DMS 273 treated with DMSO at 0.1 percent for 48 hours (cell line): ENCODE measurements at places on chromosomes 16 and 17.

- no peak for DNase-seq
Measured at GRCh38 chr16:62216837-62217236, 180.6 kb upstream of the CDH8 start.

GRCh38 chr17:79674506-79675412 is 56.0 kb upstream of the ENPP7 start:
- no peak for DNase-seq

DNA sequence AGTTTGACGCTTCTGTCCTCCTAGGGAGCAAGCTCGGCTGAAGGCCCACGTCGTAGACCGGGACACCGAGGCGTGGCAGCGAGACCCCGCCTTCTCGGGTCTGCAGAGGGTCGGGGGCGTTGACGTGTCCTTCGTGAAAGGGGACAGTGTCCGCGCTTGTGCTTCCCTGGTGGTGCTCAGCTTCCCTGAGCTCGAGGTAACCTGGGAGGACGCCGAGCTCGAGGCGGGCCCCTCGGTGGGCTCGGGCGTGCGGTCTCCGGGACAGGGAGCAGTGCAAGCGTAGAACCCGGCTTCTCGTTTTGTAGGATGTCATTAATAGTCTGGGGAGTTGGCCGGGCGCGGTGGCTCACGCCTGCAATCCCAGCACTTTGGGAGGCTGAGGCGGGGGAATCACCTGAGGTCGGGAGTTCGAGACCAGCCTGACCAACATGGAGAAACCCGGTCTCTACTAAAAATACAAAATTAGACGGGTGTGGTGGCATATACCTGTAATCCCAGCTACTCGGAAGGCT is 715 bp downstream of the ENDOV start:
- no peak for DNase-seq

DNA sequence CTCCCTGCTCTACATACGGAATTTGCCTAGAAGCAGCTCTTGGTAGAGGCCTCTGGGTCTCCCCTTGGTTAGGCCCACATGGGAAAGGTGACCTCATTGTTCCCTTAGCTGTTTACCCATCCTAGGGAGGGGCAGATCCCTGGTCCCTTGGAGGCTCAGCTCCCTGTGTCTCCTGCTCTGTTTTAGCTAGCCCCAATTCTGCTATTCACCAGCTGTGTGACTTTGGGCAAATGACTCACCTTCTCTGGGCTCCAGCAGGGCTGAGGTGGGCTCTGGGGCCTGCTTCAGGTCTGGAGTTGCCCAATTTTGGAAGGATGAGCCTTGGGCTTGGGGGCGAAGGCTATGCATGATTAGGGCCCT is 3.9 kb downstream of the ABCC3 start:
- DNase-seq, result no peak

GRCh38 chr16:79562166-79562823 is 38.2 kb downstream of the MAF start:
- DNase-seq, result no peak

- DNase-seq, result peak; percentile 58
Measured at GRCh38 chr17:41666237-41666641, 22.4 kb upstream of the EIF1 start.
